Frontal cortex (tissue), 4 donors: ENCODE measurements at places on chromosomes 4 and X. TPM values are rescaled to one million over a fixed set of nuclear protein-coding genes. Genes with fewer than 3 reads are reported as not detected.

Gene BEND4
- total RNA-seq = 5.7 TPM

Gene GPRASP2
- total RNA-seq = 84.8 TPM

DNA sequence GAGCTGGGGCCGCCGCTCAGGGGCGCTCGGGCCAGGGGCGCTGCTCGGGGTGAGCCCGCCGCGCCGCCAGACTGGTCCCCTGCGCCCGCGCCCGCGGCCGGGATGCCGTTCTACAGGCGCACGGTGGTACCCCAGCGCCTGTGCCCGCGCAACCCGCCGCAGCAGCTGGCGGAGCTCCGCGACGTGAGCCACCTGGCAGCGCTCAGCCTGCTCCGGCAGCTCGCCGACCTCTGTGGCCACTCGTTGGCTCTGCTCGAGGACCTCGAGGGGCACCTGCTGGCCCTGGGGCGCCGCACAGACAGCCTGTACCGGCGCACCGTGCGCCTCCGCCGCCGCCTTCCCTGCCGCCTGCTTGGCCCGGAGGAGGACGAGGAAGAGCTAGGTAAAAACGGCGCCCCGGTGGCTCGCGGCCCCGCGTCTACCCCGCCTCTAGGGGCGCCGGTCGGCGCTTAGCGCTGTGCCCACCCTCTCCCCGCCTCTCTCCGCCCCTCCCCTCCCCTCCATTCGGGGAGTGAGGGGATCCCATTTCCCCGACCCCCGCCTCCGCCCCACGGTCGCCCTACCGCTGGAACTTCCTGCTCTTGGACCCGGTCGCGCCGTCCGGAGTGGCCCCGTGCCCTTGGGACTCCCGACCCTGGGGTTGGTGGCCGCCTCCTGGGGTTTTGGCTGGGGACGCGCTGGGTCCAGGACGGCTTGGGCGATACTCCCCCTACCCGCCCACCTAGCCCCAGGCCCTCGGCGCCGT is 513 bp downstream of the NHSL2 start:
- DNase-seq = no peak

DNA sequence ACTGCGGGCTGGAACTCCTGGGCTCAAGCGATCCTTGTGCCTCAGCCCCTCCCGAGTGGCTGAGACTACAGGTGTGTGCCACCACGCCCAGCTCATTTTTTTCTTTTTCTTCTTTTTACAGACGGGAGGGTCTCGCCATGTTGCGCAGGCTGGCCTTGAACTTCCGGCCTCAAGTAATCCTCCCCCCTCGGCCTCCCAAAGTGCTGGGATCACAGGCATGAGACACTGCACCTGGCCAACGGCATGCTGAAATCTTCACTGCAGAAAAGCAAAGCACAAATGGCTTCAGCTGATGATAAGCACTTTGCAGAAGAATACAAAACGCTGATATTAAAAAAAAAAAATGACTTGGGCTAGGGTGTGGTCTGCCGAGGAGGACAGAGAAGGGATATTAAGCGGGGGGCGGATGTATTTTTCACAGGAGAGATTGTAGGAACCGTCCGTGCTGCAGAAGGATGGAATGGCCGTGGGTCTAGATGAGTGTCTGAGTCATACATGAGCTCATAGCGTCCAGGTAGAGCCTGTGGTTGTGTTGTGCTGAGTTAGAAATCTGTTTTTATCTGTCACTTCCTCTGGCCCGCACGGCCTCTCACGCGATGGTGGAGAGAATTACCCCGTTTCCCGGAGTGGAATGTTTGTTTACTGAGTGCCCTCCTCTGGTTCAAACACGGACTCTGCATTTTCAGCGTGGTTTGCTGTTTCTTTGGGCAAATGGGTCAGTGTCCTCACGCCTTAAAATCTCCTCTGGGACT is 8.5 kb upstream of the AKAP17A start:
- no peak for DNase-seq

GRCh38 chr4:80073473-80074008 is 512 bp upstream of the ANTXR2 start:
- no peak for DNase-seq

- no peak for DNase-seq
Measured at GRCh38 chrX:101357166-101357795, 8.7 kb upstream of the TIMM8A start.
